GF-D8 (cell line): ENCODE measurements at places on chromosomes 11 and 22.

DNA sequence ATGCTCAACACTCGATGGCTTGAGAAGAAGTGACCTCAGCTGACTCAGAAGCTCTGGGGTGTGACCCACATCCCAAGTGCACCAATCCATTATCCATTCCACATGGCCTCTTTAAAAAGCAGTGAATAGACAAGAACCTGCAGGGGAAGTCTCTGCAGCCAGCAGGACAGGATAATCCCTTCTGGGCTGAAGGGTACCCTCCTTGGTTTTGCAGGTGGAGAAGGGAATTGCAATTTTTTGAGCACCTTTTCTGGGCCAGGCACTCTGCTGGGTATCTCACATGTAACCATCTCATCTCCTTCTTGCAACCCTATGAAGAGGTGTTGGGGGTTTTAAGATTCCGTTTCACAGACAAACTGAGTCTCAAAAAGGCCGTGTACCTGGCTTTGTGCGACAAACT, 76.6 kb downstream of the MYO18B start:
- no peak for DNase-seq

DNA sequence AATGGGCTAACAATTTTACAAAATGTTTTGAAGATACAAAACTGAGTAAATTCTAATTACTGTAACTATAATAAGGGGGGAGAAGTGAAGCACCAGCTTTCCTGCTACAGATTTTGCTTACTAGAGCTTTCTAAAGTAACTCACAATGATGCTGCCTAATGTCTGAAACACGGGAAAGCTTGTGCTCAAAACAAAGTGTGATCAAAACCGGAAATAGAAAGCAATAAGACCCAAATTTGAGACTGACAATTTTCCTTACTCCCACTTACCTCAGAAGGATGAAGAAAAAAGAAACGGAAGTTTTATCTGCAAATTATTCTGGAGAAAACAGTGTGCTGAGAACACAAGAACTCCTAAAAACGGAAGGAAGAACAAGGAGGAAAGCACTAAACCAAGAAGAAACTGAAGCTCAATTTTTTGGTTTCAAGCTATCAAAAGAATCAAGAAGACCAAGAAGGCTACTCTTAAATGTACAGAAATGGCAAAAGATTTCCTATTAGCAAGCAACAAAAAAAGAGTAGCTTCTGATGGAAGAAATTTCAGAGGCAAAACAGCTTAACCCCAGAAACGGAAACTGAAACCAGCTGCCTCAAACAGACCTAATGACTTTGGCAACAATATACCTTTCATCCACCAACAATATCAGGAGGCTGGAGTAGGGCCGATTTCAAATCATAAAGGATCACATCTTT, 33.4 kb downstream of the AMBRA1 start:
- no peak for DNase-seq

- DNase-seq = no peak
Measured at GRCh38 chr11:44708009-44708408, 18.8 kb upstream of the TSPAN18 start.

DNA sequence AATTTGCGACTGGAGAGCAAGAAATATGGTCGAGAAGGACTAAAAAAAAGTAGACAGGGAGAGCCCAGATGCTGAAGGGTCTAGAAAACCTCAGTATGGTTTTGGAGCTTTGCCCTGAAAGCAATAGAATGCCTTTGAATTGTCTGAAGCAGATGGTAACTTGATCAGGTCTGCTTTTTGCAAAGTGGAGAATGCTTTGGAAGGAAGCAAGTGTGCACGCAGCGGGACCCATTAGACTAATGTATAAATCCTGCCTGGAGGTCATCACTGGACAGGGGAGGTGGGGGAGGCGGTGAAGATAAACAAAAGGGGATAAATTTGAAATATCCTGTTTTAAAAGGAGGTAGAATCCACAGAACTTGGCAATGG, 757 bp upstream of the HINFP start:
- DNase-seq = peak; percentile 76

DNA sequence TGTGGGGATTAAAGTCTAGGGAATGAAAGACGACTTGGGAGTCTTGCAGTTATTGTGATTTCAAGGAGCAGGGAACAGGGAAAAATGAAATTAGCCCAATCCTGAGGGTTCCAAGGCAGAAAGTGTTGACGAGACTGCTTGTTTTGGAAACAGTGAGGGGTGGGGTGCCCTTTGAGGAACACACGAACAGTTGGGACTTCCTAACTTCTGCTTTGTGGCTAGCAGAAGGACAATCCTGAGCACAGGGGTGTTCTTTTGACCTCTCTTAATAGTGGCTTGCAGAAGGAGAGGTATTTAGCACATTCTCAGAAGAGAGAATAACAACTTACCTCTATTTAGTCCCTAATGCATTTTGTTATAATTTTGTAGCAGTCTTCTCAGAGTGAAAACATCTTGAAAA, 545.9 kb upstream of the ARHGAP42 start:
- no peak for DNase-seq

GRCh38 chr11:70481625-70482528, 83.5 kb downstream of the CTTN start:
- DNase-seq = no peak

- DNase-seq = no peak
Measured at GRCh38 chr22:48976556-48977535, 850.8 kb downstream of the BRD1 start.

DNA sequence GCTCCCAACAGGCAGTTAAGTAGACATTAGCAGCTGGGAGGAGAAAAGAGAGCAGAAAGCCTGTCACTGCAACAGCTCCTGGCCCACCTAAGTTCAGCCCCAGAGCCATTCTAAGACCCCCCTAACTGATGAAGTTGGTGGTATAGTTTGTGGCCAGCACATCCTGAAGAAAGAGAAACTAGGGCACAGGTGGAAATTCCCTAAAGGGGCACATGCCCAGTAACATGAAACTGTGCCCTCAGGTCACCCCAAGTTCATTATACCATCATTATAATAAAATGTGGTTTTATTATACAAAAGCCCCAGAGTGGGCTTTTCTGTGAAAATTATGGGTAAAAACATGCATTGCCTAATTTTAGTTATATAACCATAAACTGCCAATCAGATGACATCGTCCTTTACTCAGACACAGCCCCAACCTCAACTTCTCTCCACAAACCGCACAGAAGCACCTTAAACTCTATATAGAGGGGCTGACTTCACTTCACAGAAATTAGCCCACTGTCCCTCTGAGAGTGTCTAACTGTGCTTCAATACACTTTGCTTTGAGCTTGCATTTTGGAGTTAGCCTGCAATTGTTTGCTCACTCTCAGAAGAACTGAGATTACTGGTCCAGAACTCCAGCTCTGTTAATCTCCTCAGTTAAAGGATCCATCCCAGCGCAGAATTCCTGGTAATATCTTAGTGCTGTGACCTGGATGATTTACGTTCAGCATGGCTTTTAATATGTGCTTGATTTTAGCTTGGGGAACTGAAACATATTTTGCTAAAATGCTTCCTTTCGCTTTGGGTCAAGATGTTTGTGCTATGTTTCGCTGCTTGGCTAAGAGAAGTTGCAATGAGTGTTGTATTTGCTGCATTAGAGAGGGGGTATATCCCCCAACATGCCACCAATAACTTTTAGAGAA, 1.8 kb upstream of the APOL3 start:
- no peak for DNase-seq

DNA sequence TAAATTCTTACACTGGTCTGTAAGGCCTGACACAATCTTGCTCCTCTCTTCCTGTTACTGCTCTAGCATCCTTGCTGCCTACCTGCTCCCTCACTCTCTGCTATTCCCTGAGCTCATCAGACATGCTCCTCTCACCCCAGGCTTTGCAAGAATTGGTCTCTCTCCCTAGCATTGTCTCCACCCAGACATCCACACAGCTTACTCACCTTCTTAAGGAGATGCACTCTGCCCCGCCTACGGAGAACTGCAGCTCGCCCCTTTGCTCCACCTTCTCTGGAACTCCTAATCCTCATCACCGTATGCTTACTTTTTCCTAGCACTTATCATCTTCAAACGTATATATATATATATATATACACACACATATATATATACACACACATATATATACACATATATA, 23.3 kb upstream of the TMPRSS5 start:
- DNase-seq = no peak

- DNase-seq = no peak
Measured at GRCh38 chr11:34380696-34381095, 22.9 kb upstream of the ABTB2 start.

DNA sequence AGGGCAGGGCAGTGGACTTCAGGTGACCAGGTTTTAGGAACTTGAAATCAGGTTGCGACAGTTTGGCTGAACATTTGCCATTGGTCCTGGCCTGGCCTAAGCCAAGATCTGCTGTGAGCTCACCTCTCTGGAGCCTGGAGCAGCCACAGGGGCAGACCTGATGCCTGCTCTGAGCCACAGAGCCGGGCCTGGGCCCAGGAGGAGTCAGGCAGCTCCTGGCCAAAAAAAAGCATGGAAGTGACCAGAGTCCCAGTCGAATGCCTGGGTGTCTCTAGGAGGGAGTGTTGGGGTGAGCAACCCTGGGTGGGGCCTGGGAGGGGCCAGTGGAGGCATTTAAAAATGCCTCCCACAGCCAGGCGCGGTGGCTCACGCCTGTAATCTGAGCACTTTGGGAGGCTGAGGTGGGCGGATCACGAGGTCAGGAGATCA, 6.0 kb upstream of the OMP start:
- DNase-seq = no peak

DNA sequence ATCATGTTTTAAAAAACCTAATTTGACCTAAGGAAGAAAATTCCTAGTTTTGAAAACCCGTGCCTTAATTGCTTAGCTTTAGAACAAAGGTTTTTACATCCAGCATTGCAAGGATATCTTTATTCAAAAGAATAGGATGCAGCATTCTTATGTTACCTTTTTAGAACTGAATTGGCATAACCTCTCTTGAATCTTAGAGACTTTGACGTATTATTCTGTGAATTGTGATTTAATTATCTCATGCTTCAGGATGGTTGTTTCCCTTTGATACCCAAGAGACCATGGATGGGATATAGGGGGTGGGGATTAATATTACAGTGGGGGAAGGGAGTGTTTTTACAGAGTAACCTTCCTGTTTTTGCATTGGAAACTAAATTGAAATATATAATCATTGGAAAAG, 49.4 kb downstream of the ARHGEF12 start:
- DNase-seq = no peak

- DNase-seq = no peak
Measured at GRCh38 chr11:123221096-123221561, 26.1 kb upstream of the CLMP start.
